G401 (cell line): ENCODE measurements at places on chromosomes 2 and 18. TPM values are rescaled to one million over a fixed set of nuclear protein-coding genes. Genes with fewer than 3 reads are reported as not detected.

DNA sequence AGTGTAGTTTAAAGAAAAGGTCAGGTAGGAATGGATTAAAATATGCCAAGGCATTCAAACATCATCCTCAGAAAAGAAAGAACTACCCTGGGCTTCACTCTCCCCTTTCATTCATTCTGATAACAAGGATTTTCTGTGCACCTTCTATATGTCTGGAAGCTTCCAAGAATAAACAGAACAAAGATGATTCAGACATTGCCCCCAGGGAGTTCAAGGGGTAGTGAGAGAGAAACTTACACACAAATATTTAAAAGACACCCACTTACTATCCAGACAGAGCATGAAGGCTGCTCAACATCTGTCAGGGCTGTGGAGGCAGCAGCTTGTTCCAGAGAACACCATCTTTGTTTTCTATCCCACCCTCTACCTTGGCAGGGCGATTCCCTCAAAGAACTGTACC lies 140.5 kb downstream of the ALK start:
- DNase-seq, result no peak

DNA sequence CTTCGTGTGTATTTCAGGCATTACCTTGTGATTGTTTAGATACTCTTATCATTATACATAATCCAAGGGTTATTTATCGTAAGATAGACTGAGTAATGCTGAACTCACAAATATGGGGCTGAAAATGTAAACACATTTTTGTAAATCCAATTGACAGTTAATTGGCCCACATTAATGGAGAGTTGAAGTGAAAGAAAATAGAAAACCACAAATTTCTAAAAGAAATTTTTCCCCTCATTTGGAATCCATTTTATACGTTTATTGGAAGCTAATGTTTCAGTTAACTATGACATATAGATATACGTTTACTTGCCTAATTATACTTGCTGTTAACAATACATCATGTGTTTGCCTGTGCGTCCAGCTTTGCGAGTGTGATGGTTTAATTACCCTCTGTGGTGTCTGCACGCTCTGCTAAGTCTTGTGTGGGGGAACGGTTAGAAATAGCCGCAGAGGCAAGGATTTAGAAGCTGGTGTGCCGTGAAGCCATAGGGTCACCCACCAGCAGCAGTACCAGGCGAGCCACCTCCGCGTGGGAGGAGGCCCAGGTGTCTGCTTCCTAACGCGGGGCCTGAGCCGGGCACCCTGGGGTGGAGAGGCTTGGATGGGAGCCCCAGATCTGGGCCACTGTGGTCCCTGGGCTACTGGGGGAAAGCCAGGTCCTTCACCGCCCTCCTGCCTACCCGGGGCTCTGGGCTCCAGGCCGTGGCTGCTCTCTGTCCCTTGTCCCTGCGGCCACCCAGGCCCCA lies 38.0 kb downstream of the TSHZ1 start:
- DNase-seq, result peak; percentile 48

DNA sequence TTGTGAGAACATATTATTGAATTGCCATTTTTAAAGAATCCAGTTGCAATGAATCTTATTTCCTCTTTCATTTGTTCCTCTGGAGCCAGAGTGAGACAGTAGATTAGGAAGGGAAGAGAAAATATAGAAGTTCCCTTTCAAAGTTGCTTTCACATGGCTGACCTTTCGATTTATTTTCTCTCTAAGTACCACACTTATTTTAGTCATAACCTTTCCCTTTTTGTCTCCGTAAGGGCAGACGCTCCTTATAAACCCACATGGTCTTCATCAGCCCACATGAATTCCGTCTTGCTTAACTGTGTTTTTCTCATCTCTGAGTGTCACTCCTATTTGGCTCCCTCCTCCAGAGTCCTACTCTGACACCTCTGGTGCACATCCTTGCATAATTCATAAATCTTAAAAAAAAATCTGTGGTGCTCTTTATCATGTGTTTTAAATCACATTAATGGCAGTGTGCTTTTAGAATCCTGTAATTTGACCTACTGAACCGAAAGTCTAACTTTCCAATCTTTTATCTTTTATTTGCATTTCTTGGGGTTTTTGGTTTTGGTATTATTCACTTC lies 38.5 kb upstream of the ZNF396 start:
- peak; percentile 3 for DNase-seq

DNA sequence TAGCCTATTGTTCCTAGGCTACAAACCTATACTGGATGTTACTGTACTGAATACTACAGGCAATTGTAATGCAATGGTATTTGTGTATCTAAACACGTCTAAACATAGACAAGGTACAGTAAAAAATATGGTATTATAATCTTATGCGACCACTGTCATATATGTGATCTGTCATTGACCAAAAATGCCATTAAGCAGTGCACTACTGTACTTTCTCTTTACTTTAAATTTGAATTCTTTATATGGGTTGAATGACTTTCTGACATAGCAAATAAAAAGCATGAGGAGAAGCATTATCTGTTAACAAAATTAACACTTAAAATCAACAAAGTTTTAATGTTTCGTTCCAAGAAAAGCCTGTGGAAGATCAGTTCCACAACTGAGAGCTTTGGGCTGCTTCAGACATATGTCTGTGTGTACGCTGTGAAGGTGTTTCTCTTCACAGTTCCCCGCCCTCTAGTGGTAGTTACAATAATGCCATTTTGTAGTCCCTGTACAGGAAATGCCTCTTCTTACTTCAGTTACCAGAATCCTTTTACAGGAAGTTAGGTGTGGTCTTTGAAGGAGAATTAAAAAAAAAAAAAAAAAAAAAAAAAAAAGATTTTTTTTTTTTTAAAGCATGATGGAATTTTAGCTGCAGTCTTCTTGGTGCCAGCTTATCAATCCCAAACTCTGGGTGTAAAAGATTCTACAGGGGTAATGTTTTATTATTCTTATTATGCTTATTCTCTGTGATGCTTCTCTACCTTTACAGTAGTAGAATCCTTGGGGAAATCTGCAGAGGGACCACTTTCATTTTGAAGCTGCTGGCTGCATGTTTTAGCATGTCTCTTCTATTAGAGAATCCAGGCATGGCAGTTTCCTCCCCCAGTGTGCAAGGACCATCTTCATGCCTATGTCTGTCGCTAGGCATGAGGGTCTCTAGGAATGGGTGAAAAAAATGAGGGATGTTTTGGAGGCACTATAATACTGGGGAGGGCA lies 54.5 kb downstream of the SCN2A start:
- peak; percentile 98 for DNase-seq

UGT1A4 gene
- total RNA-seq, result not detected in 2 replicates

- DNase-seq, result peak; percentile 22
These were observed 112.1 kb downstream of the KYNU start for GRCh38 chr2:142989273-142990204.

TMEM198 gene
- 9.0 and 11.1 TPM in 2 replicates for total RNA-seq
